ENCODE measurements at places on chromosomes 7 and 10.
A peak's percentile ranks its signal among the peaks of the same experiment; 100 is the strongest.

DNA sequence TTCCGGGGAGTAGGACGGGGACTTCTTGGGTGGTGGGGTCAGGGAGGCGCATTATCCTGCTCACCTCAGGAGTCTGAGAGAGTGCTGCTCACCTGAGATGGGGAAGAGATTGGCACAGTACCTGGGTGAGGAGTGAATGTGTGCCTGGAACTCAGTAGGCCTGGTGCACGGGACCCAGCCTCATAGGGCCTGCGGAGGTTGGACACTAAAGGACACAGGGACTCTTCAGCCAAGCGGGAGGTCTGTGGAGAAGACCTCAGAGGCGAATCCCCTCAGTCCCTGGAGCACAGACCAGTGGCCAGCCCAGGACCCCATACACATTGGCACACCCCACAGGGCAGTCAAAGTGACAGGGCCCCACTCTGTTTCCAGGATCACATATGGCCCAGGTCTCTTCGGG, 73.2 kb downstream of the OAT start:
- no peak for DNase-seq

DNA sequence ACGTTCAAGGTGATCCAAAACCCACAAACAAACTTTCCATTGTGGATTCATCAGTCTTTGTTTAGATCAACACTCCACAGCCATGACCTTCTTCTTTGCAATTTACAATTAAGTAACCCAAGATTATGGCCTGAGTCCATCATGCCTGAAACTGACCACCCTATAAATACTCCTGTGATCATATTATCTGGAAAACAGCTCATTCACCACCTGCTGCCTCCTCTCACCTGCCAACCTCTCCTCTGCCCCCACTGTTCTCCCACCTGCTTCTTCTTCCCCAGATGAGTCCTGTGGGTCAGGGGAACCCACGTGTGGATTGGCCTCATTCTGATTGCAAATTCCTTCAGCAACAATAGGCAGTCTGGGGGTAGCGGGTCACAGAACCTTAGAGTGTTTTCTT, 81.4 kb downstream of the ABLIM1 start:
- DNase-seq: no peak

- no peak for DNase-seq
Measured at GRCh38 chr10:122326385-122326784, 48.1 kb upstream of the PLEKHA1 start.

- DNase-seq: no peak
Measured at GRCh38 chr7:2628130-2628482, 3.7 kb upstream of the TTYH3 start.

GRCh38 chr10:75639736-75640135, 208.3 kb downstream of the LRMDA start:
- no peak for DNase-seq

DNA sequence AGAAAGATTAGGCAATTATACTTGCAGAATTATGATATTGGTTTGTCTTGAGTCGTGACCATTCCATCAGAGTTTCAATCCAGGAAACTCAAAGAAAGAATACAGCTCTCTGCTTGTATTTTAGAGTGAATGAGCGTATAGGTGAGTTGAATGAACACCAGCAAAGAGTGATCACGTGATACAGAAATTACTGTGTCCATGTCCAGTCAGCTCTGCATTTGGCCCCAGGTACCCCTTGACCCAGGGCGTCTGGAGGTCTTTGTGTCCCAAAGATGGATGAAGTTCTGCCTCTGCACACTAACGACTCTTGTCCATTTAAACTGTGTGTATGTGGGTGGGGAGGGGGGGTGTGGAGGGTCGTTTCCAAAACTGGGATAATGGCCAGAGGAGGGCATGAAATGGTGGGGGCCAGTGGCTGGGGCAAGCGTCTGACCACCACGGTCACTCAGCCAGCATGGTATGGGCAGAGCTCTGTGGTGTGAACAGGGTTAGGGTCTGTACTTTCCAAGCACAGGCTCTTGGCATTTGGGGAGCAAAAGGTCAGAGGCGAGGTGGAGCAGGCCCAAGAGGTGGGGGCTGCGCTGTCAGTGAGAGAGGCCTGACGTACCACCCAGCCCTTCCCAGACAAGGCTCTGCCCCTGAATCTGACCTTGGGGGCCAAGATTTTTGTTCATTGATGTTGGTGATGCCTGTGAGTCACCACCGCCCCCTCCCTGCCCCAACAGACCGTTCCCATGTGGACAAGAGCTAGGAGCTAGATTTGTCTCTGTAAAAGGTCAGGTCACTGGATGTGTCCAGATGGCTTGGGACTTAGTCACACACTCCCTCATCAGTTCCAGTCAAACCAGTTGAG, 1.4 kb downstream of the PTPRE start:
- no peak for DNase-seq

DNA sequence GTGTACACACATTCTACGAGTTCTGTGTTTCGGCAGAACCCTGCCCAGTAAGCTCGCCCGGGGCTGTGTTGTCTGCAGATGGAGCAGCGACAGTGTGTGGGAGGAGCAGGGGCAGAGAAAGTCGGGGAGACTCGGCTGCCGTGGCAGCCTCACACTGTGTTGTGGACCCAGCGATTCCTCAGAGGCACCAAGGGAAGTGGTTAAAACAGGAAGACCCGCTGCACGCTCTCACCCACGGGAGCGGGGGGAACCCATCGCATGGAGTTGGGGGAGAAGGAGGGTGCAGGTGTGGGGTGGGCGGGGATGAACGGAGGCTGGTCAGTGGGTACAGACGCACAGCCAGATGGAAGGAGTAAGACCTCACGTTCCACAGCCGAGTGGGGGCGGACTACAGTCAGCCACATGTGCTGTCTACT, 250.2 kb downstream of the ELFN1 start:
- peak; percentile 36 for DNase-seq

- no peak for DNase-seq
Measured at GRCh38 chr7:156379324-156380070, 261.1 kb upstream of the RNF32 start.

DNA sequence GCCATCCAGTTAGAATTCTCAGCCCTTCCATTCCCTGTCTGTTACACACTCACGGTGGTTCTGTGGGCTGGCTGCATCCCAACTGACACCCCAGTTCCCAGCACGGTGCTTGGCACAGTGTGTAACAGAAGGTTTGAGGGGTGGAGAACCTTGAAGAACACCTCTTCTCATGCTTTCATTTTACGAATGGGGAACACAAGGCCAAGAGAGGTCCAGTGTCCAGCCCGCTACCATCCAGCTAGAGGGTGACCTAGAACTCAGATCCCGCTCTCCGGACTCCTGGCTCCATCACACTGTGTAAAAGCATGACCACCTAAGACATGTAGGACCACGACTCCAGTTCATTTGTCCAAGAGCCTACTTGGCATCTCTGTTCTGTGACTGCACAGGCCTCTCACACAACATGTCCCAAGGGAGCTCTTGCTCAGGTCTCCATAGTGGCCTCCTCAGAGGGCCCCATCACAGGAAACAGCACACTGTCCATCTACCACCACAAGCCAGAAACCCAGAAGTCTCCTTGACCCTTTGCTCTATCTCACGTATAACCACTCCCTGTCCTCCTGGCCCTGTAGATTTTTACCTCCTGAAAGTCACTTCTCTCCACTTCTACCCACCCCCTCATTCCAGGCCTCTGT, 2.8 kb upstream of the CDH23 start:
- DNase-seq: no peak

DNA sequence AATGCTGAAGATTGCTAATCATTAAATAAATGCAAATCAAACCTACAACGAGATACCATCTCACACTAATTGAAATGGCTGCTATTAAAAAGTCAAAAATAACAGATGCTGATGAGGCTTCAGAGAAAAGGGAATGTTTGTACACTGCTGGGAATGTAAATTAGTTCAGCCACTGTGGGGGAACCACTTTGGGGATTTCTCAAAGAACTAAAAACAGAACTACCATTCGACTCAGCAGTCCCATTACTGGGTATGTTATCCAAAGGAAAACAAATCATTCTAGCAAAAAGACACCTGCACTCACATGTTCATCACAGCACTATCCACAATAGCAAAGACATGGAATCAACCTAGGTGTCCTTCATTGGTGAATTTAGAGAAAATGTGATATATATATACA, 379.0 kb upstream of the CNTNAP2 start:
- DNase-seq: no peak

GRCh38 chr10:59708816-59709394, 745 bp downstream of the SLC16A9 start:
- DNase-seq: no peak

GRCh38 chr7:27097686-27098577, 2.1 kb upstream of the HOXA1 start:
- DNase-seq: no peak

DNA sequence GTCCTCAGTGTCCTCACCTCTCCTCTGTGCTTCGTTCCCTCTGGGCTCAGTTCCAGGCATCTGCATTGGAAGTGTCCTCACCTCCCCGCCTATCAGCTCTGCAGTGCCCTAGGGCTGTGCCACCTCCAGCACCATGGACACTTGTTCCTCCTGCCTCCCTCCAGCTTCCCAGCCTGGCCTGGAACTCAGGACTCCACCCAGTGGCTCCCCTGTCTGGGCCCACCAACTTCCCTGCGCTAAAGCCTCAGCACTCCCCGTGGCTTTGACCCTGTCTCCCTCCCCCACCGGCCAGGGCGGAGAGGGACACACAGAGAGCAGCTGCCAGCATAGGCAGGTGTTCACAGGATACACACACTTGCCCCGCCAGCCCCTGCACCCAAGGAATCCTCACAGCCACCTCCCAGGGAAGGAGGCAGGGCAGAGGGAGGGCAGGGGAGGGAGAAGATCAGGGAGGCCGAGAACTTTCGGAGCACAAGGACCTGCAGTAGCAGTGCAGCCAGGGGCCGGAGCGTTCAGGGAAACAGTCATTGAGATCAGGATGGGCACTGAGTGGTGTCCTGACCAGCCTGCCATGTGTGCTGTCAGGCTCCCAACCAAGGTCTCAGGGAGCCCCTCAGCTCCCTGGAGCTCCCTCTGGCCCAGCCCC, 31.3 kb downstream of the ANXA8 start:
- no peak for DNase-seq

DNA sequence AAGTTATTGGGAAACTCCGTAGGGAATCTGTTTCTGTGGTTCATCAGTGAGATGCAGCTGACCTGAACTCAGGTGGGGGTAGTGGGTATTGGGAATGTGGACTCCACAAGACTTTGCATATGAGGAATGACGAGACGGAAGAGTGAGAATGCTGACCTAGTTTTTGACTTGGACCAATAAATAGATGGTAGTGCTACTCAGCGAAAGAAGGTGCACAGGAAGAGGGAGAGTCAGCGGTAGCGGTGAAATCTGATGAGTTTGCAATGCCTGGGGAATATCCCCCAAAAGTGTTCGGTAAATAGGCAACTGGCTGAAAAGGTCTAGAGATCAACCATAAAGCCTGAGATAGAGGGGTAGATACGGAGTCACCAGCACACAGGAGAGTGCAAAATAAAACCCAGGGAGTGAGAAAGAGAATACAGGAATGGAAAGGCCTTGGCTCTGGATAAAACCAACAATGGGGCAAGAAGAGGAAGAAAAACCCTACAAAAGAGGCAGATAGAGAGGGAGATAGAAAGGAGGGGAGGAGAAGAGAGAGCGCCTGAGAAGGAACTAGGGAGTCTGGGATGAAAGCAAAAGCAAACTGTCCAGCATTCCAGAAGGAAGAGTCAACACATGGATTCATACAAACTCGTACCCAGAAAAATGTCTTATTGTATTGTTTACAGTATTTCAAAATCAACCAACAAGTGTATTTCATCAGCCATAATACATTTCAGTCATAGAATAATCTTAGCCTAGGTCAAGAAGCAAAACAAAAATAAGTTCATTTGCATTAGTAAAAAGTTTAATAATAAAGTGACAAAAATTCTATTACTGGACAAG, 5.4 kb downstream of the ARHGAP21 start:
- no peak for DNase-seq

GRCh38 chr10:124944982-124945381, 3.1 kb downstream of the ZRANB1 start:
- DNase-seq: no peak

DNA sequence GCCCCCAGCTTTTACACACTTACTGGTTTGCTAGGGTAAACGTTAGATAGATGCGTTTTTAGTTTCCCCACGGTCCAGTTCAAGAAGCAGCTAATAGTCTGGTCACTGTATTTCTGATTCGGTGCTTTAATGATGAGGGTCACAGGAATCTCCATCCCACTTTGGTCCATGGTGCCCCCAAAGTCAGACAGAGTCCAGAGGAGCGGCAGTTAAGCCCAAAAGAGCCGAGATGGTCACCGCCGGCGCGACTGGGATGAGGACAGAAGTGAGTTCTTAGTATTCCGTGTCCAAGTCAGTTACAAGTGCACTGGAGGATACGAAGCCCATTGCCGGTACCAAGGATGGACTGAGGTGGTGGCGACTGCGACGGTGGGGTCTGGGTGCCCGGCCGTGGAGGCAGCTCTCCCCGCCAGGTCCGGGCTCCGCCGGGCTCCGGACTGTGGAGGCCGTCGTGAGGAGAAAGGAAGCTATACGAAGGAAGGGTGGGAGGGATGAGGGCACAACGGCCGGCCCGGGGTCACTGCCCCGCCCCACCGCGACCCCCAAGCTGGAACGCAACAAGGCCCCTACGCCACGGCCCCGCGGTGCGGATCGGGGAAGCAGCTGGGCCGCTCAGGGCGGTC, 663 bp downstream of the HERPUD2 start:
- DNase-seq: no peak

DNA sequence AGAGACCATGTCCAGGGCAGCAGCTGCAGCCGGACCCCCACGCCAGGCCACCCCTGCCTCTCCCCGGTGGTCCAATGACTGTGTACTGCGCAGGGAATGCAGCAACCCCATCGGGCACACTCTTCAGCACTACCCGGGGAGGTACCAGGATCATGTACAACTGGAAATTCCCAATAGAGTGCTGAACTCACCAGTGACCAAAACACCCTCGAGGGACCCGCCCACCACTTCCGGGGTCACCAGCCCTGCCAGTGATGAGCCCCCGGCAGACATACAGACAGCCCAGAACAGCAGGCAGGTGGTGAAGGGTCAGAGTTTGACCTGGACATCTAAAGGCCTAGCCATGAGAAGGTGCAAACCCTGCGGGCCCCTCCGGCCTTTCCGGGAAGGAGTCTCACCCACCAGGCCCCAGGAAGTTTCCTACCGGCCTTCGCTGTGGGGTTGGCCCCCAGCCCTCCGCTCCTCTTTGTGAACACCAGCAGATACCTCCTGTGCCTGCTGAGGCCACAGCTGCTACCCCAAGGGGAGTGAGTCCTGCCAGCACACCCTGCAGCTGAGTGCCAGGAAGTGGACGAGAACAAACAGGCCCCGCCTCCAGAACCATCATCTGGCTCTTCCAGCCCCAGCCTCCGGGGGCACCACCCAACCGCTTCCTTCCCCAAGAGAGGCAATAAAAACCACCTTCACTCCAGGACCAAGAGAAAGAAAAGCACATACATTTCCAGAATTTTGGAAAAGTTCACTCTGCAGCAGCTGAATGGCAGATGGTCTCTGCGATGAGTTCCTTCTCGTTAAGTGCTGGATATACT, 5.0 kb upstream of the ANKRD61 start:
- DNase-seq: peak; percentile 61
